Coronary artery (tissue), 2 donors: ENCODE measurements at places on chromosomes 3 and 15.

DNA sequence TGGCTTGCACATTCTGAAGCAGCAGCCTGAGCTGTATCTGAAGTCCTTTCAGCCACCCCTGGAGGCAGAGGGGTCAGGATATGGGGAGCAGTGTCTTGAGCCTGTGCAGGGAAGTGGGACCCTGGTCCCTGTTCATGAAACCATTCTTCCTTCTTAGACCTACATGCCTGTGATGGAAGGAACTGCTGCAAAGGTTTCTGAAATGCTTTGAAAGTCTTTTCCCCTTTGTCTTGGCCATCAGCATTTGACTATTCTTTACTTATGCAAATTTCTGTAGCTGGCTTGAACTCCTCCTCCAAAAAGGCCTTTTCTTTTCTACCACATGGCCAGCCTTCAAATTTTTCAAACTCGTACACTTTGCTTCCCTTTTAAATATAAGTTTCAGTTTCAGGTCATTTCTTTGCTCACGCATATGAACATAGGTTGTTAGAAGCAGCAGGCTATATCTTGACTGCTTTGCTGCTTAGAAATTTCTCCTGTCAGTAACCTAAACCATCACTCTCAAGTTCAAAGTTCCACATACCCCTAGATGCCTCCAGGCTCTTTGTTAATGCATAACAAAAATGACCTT lies 62.3 kb downstream of the GALK2 start:
- no peak for DNase-seq

DNA sequence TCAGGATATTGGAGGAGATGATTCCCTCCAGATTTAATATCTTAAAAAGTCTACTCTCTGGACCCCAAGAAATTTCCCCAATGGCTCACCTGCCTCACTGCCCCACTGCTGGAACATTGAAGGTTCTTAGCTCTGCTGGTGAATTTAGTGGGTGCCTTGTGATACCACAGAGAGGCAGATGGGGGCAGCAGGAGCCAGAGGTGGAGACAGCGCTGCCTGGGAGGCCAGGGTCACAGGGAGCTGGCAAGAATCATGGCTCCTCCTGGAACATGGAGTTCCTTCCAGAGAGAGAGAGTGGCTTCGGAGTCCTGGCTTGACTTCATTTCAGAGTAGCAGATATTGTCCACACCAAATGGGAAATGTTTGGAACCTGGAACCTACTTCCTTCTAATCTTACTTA lies 263.5 kb upstream of the CFAP20DC start:
- DNase-seq = no peak

GRCh38 chr15:39145854-39146625 lies 434.8 kb upstream of the THBS1 start:
- DNase-seq = no peak

- no peak for DNase-seq
Measured at GRCh38 chr15:75809986-75810750, 33.1 kb upstream of the UBE2Q2 start.

DNA sequence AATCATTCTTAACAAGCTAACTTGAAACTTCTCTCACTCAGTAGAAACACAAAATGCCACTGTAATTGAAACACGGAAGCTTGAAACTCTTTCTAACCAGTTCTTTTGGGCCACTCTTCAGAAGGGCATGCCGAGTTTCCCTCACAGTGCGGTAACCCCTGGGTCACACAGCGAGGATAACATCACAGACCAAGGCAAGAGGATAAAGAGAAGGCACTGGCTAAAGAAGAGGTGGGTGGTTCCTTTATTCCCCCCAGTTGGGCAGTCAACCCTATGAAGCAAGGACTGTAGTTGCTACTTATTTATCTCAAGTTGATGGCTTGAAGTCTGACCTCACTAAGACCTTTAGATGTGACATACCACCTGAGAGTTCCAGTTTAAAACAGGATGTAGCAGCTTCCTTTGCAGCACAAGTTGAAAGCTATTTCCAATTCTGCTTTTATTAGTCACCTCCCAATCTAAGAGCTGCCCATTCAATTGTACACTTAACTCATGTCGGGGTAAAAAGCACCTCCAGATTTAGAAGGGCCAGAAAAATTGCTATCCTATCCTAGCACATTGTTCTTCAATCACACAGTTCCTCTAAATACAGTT lies 272.4 kb downstream of the TIGIT start:
- no peak for DNase-seq

GRCh38 chr3:123226549-123226948 lies 24.8 kb downstream of the SEC22A start:
- no peak for DNase-seq

DNA sequence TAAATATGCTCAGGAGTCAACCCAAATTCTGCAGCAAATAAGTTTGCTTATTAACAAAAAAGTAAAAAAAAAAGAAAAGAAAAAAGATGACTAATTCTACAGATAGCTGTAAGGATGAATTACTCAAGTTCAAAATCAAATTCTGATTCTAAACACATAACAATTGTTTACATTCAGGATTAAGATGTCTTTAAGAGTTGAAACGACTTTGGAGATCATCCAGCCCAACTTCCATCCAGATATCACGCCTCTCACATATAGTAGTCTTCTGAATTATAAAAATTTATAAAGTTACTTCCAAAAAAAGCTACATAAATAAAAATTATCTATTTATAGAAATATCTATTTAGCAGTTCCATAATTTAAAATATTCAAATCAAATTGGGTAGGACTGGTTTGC lies 39.8 kb downstream of the GYG1 start:
- no peak for DNase-seq

GRCh38 chr3:94612631-94613030 lies 549.8 kb downstream of the NSUN3 start:
- DNase-seq = no peak

- DNase-seq = no peak
Measured at GRCh38 chr3:171284308-171285075, 175.7 kb downstream of the TNIK start.

- DNase-seq = no peak
Measured at GRCh38 chr3:197001972-197002700, 27.5 kb downstream of the MELTF start.

- no peak for DNase-seq
Measured at GRCh38 chr15:43186003-43186353, 775 bp downstream of the CCNDBP1 start.

DNA sequence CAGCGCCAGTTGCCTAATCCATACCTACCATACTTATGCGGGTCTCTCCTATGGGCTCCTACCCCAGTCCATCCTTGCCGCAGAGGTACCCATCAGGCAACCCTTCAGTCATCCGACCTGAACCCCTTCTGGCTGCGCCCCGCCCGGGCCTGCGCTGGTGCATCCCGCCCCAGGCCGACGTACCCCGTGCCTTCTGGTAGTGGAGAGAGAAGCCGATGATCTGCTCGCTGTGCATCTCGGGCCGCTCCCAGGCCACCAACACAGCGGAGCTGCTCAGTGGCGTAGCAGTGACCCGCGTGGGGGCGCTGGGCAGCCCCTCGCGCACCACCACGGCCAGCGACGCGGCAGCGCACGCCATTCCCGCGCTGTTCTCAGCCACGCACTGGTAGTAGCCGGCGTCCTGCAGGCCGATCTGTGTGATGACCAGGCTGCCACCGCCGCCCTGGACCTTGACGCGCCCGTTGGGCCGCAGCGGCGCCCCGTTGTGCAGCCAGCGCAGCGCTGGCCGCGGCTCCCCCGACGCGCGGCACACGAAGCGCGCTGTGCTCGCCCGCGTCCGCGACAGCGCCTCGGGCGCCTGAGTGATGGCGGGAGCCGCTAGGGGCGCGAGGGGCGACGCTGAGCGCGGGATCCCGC lies 17.9 kb upstream of the IGDCC3 start:
- DNase-seq = no peak

DNA sequence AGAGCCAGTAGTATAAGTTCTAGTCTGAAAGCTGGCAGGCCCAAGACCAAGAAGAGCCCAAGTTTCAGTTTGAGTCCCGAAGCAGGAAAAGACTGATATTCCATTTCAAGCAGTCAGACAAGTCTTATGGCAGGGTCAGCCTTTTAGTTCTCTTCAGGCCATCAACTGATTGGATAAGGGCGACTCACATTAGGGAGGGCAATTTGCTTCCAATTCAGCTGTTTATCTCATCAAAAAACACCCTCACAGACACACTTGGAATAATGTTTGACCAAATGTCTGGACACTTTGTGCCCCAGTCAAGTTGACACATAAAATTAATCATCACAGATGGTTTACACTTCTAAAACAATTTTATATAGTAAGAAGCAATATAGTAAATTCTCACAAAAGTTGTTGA lies 69.7 kb downstream of the UBE2E2 start:
- no peak for DNase-seq

DNA sequence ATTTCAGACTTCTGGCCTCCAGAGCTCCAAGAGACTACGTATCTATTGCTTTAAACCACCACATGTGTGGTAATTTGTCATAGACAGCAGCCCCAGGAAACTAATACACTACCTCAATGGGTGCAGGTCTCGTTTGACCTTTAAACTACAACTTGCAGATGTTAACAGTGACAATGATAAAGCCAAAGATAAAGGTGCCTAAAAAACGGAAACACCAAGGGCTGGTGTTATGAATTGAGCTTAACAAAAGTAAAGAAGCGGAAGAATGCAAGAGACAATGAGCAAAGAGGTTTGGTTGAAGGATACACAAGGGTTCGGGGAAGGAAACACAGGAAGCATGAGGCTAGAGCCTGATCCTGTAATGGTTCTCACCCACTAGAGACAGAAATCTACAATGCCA lies 50.8 kb downstream of the RFTN1 start:
- no peak for DNase-seq

DNA sequence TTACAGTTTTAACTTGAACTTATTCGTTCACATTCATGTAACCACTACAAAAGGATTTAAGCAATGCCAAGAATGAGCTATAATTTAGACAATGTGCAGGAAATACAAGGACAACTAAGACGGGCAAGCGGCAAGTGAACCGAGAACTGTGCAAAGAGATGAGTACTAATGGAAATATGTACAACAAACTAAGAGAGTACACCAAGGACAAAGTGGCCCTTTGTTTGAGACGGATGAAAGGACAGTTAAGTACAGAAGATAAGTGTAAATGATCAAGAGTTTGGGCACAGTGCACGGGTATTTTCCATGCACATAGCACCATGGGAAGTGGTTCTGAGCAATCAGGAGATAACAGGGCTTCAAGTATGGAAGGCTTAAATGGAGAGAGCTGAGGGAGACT lies 281.7 kb downstream of the ROBO2 start:
- DNase-seq = no peak

- DNase-seq = no peak
Measured at GRCh38 chr3:138469874-138470273, 35.5 kb downstream of the ESYT3 start.

DNA sequence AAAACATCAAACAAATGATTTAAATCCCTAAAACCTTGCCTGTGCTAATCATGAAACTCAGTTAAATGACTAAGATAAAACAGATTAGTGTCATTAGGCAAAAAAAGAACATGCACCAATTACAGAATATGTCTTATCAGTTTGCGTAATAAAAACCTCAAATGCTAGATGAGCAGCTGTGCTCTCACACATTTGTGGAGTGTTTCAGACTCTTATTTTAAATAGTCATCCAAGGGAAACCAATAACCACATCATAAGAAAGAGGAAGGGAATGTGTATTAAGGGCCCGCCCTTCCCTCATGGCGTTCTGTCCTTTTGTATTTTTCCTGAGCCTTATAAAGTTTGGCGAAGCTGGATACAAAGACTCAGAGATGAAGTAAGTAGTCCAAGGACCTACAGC lies 6.6 kb downstream of the SAMMSON start:
- no peak for DNase-seq

DNA sequence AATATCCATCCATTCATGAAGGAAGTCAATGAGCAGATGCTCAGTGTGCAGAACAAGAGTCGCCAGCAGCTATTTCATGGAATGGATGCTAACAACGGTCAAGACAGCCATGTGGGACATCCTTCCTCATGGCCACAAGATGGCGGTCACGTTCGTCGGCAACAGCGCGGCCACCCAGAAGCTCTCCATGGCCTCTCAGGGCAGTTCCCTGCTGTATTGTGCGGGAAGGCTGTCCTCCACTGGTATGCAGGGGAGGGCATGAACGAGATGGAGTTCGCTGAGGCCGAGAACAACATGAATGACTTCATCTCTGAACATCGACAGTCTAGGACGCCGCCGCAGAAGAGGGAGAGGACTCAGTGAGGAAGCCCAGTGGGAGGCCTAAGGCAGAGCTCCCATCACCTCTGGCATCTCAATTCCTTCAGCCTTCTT lies 208.3 kb downstream of the TJP1 start:
- no peak for DNase-seq
